ENCODE measurements at places on chromosomes 3 and 15. TPM values are rescaled to one million over a fixed set of nuclear protein-coding genes. Genes with fewer than 3 reads are reported as not detected.

Gene PLSCR5
- polyA plus RNA-seq: not detected

Gene GOLGA8Q
- 1.7 TPM for polyA plus RNA-seq

Gene GOLGA6D
- not detected for polyA plus RNA-seq

Gene MON1A
- 8.2 TPM for polyA plus RNA-seq

Gene PXYLP1
- 5.1 TPM for polyA plus RNA-seq

Gene FGF12
- polyA plus RNA-seq: 230 TPM

Gene ZNF80
- polyA plus RNA-seq: not detected

Gene SOX14
- polyA plus RNA-seq: not detected

Gene IL5RA
- polyA plus RNA-seq: 1.4 TPM

Gene SKOR1
- 0.11 TPM for polyA plus RNA-seq

Gene CCR9
- polyA plus RNA-seq: not detected

Gene MESP2
- polyA plus RNA-seq: 0.61 TPM

Gene CDCP1
- polyA plus RNA-seq: 0.09 TPM

Gene MNS1
- polyA plus RNA-seq: 2.9 TPM

Gene GPR62
- 0.34 TPM for polyA plus RNA-seq

Gene VEPH1
- polyA plus RNA-seq: 0.25 TPM

Gene CHL1
- polyA plus RNA-seq: 14.3 TPM

Measured in right cardiac atrium (tissue), 5 donors.